ENCODE measurements at places on chromosomes 3 and 15.

GRCh38 chr15:69060041-69060481 is 45.6 kb downstream of the NOX5 start:
- DNase-seq = no peak

DNA sequence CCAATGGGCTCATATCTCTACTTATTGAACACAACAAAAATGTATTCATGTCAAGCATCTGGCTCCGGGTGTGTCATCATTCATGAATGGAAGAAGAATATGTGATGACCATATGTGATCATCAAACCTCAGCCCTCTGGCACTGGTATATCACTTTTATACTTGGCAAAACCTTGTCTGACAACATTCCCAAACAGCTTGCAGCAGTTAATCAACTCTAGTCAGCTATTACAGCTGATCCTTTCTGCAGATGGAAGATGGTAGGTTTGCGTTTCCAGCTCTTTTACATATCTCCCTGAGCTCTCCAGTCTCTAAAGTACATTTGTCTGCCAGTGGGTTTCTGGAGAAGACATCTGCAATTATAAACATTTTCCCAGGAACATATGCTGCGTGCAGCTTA is 6.6 kb downstream of the PLSCR5 start:
- DNase-seq = no peak

DNA sequence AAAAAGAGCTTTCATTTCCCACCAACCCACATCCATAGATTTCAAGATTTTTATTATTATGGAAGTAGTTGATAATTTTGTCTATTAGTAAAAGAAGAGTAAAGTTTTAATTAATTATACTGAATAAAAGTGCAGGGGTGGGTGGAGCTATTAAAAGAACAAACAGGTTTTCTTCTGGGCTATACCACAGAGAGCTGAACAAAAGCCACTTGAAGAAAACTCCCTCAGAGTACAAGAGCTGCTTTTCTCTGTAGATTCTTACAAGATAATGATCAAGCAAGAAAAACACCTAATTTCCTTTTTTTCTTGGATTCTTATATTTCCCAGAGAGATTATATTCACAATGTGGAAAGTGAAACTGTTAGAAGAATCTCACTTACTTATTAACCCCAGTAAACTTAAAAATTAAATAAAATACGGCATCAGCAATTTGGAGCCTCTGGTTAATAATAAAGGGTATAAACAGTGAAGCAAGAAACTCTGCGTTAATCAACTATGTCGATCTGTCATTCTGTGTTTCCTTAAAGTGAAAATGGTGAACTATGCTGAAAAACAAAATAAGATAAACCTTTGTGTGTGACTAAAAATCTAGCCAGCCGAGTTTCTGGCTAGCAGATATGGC is 84.9 kb downstream of the THBS1 start:
- DNase-seq = no peak

DNA sequence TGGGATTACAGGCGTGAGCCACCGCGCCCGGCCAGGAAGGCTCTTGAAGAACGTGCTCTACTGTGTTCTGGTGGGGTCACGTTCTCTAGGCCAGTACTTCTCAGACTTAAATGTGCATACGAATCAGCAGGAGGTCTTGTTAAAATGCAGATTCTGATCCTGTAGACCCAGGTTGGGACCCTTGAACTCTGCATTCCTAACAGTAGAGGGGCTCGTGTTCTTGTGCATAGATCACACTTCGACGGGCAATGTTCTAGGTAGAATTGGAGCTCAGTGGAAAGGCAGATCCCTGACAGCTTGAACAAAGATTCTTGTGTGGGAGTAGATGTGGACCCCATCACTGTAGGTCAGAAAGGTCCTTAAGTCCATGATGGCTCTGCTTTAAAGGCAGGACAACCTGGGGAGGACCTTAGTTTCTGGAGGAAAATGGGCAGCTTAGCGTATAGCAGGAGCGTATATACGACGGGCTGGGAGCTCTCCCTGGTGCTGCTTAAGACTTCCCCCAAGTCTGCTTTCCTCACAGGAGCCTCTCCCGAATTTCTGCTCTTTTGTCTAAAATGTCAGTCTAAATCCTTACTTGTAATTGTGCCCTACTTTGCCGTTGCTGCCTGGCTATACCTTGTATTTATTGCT is 16.9 kb upstream of the FAM81A start:
- no peak for DNase-seq

DNA sequence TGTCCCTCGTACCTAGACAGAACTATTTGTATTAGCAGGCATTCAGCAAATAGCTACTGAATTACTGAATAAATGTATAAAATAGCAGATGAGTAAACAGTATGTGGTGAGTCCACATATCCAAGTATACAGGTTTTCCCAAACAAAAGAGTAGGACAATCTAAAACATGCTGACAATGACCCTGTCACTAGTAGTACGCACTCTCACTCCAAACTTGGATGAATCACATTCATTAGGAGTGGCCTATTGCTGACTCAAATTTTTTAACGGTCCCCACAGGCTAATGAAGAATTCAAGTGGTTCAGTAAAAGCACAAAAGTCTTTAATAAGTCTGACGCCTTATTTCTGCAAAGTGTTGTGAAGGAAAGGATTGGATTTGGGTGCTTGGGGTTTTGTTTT is 449.3 kb upstream of the THBS1 start:
- DNase-seq = no peak

GRCh38 chr3:157442729-157443128 is 6.1 kb downstream of the PTX3 start:
- no peak for DNase-seq

GRCh38 chr3:40068636-40069035 is 240.9 kb upstream of the EIF1B start:
- no peak for DNase-seq

DNA sequence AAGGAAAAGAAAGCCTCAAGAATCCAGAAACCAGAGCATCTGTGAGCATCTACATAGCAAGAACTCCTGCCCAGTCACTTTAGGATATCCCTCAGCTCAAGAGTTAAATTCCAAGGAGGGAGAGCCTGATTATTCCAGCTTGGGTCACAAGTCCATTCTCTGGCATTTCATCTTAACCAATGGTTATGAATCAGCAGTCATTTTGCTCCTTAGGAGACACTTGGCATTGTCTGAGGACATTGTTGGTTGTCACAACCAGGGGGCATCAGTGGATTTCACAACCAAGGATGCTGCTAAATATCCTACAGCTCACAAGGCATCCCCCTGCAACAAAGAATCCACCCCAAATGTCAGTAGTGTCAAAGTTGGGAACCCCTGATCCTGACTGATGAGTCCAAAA is 51.0 kb upstream of the LMCD1 start:
- no peak for DNase-seq

DNA sequence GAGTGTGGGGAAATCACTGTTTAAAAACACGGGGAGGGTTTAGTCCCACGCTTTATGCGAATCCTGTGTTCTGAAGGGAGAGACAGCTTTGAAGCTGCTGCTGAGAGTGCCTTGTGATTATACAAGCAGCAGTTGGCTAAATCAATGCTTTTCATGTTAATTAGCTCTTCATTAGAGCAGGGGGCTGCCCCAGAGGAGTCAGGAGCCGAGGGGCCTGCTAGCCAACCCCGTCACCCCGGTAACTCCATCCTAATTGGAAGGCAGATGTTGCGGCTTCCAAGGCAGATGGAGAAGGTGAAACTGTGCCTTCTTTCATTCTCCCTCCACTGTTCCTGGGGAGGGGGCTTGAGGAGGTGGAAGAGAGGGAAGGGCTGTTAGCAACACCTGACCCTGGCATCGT is 92.4 kb upstream of the ANKRD34C start:
- DNase-seq = no peak

DNA sequence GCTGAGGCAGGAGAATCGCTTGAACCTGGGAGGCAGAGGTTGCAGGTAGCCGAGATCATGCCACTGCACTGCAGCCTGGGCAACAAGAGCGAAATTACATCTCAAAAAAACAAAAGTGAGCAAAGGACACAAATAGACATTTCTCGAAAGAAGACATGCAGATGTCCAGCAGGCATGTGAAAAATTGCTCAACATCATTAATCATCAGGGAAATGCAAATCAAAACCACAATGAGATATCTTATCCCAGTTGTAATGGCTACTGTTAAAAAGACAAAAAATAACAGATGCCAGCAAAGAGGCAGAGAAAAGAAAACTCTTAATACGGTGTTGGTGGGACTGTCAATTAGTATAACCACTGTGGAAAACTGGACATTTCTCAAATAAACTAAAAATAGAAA is 20.9 kb downstream of the ASB7 start:
- DNase-seq = no peak

DNA sequence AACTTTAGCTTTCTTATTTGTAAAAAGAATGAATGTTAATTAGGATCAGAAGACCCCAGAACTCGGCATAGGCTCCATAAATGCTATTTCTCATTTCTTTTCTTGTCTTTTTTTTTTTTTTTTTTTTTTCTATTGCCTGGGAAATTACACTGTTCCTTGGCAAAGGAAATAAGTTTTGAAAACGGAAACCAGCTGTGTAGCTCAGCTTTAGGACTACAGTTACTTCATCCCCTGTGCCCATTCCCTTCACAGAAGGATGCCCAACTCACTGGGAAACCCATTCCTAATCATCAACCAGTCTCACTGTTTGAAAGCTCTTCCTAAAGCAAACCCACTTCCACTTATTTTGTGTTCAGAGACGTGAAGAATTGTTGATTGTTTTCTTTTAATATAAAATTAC is 254.0 kb upstream of the IL12A start:
- no peak for DNase-seq

GRCh38 chr3:57961177-57961827 is 46.9 kb upstream of the FLNB start:
- no peak for DNase-seq

DNA sequence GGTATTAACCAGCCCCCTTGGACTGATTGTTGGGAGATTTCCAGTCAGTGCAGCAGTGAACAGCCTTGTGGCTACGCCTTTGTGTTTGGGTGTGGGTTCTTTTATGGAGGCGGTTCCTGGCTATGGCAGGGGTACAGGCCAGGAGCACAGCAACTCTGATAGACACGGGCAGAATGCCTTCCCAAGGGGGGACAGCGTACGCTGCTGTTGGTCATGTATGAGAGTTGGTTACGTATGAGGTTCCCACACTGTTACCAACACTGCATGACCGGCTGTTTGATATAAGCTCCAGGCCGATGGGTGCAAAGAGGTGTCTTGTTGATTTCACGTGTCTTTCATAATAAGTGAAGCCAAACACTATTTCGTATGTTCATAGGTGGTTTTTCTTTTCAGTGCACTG is 187.8 kb downstream of the NSMCE3 start:
- no peak for DNase-seq

DNA sequence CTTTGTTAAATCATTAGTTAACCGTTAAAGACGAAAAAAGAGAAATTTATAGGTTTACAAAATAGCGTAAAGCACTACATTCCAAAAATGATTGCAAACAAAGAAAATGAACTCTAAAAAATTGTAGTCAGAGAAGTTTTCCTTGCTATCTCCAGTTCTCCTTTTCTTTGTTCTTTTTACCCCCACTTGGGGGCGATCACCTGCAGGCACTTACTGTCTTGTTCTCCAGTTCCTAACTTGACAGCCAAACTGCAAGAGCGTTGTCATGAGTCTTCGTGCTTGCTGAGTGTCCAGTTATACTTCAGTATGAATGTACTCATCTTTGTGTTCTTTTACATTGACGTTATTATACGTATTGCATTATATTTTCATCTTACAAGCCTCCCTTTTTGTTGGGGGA is 54.5 kb downstream of the CHD2 start:
- DNase-seq = no peak

DNA sequence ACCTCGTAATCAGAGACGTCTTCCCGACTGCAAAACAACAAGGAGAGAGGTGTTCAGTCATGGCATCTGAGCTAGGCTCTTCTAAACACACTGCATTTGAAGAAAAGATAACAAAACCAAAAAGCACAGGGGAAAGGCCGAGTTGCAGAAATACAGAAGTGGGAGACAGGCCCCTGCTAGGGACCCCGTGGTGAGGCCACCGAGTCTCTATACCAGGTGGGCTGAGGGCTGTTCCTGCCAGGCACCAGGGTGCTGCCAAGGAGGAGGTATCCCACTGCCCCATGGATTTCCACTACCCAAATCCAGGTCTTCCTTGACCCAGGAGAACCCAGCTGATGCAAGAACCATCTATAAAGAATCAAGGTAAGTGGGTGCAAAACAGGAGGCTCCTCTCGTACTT is 31.1 kb downstream of the RAB6B start:
- DNase-seq = no peak

DNA sequence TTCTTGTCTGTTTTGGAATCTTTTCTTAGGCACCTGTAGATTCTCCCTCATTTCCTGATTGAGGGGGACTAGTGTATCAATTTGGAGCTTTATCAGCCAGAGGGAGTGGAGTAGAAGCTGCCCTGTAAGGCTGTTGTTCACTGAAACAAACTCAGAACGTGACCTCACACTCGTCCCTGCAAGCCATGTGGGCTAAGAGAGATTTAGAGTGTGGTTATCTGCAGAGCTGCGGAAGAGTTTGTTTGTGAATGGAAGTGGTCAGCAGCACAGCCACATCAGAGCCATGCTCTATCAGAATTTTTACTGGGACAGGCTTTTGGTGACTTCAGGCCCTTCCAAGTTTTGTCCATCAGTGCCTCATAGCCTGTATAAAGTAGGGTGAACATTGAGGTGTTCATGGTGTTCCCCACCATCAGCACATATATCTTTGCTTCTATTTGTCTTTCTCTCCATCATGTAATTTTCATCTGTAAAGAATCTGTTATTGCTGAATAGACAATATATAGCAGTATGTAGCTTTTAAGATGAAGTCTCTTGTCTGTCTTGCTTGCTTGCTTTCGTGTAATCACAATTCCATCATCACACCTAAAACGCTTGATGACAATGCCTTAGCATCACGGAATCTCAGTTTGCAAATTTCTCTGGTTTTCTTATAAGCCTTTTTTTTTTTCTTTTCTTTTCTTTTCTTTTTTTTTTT is 37.0 kb downstream of the LARS2 start:
- no peak for DNase-seq

- no peak for DNase-seq
These were observed 118.6 kb downstream of the SMAD6 start for GRCh38 chr15:66820481-66821176.

GRCh38 chr15:86087808-86088207 is 8.1 kb downstream of the AGBL1 start:
- no peak for DNase-seq

DNA sequence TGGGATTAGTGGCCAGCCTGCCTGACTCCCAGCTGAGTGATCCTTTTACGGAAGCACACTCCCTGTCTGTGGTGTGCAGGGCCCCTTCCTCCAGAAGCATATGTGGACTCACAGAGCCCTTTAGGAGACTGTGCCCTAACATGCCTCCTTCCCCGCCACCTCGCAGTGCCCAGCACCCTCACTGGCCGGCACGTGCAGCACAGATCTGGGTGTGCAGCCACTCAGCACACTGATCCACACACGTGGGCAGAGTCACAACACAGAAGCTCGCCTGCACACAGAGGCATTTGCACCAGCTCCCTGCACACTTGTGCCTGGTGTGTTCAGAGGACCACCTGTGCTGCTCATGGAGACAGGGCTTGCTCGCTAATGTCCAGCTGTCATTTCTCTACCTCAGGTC is 23.6 kb upstream of the CSPG4 start:
- DNase-seq = no peak
